ENCODE measurements at places on chromosomes 5 and 9.

DNA sequence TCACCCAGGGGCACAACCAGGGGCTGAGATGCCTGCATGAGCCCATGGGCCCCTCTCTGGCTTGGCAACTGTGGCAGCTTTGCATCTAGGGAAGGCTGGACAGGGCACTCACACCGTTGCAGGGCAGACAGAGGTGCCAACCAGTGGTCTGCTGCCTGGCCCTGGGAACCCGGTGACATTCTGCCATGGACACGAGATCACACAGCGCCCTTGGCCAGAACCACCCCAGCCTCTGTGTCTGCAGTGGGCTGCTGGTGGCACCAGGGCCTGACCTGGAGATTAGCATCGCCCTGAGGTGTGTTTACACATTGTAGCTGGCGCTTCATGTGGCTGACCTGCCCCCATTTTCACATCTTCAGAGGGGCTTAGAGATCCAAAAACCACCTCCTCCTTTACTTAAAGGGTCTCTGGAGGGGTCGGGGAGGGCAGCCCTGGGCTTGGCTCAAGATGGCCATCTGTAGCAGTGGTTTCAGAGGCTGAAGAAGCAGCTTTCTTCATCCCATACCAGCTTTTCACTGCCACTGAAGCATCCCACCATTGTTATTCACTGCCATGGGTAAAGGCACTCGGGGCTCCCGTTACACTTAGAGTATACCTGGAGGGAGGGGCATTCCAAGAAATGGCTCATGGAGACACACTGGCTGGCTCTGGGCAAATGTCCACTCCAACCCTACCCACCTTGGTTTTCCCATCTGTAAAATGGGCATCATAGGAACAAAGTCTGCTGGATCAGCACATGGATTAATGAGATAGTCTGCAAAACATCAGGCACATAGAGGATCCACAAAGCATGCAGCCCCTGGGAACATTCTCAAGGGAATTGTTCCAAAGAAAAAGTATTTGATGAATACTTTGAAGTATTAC is 11.4 kb downstream of the DCANP1 start:
- no peak for DNase-seq

- peak; percentile 60 for DNase-seq
Observed at GRCh38 chr9:136784249-136784996, 6.7 kb upstream of the TMEM141 start.

DNA sequence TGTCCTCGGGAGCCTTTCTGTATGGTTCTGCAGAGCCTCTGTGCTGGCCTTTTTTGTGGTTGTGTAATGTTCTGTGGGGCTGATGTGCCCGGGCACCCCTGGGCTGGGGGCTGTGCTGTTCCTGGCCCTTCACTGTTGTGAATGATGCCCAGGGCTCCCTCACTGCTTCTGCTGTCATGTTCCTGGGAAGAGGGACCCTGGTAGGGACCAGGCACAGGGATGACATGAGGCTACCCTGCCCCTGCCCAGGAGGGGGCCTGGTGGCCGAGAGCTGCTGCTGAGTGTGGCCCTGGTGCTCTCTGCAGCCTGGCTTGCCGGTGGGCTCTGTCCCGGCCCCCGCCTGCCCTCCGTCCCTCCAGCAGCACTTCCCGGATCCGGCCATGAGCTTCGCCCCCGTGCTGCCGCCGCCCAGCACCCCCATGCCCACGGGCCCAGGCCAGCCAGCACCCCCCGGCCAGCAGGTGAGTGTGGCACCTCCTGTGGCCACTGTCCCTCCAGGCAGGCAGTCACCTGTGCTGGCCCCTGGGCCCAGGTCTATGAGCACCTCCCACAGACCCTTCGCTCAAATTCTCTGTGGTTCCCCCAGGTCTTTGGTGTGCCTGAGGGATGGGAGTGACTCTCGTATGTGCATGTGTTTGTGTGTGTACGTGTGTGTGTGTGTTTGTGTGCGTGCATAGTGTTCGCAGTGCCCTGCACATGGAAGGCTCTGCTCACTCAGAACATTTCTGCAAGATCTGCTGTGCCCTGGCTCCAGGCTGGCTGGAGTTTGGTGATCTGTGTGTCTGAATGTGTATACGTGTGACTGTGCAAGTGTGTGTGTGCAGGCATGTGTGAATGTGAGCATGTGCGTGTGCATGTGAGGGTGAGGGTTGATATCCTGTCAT is 72.3 kb downstream of the WNK2 start:
- no peak for DNase-seq

DNA sequence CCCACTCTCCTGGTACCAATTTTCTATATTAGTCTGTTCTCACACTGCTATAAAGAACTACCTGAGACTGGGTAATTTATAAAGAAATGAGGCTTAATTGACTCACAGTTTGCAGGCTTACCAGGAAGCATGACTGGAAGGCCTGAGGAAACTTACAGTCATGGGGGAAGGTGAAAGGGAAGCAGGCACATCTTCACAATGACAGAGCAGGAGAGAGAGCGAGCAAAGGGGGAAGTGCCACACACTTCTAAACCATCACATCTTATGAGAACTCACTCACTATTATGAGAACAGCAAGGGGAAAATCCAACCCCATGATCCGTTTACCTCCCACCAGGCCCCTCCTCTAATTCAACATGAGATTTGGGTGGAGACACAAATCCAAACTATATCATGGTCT is 72.2 kb downstream of the ATG10 start:
- no peak for DNase-seq

GRCh38 chr5:7207979-7208378 is 188.0 kb upstream of the ADCY2 start:
- no peak for DNase-seq

DNA sequence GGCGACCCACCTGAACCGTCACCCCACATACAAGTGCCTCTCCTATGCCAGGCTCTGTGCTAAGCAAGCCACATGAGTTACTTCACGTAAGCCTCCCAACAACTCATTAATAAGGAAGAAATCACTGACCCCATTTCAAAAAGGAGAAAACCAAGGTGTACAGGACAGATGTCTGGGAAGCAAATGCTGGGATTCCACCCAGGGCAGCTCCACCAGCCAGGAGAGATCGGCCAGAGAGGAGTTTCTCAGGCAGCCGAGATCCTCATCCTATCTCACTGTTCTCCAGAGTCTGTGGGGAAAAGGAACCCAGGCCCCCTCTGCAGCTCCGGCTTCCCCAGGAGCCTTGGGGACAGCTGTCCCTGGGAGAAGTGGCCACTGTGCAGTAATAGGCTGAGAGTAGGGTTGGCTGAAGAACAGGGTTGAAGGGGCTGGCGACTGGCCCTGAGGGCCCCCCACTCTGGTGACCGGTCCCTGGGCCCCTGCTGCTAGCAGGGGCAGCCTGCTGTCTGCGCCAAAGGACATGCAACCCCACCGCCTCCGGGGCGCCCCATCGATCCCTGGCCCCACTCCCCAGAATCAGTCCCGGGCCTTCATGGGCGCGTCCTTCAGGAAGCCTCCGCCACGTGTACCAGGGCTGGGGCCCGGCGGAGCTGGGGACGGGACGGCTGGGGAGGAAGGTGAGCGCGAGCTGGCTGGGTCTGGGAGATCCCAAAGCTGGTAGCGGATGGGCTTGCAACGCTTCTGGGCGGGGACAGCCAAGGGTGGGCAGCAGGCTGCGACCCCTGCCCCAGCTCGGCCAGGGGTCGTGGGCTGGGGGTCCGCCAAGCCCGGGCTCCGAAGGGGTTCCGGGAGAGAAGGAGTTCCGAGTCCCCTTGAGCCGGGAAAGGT is 44.1 kb upstream of the STXBP1 start:
- no peak for DNase-seq

GRCh38 chr9:27382975-27383374 is 86.0 kb upstream of the EQTN start:
- no peak for DNase-seq

- DNase-seq = no peak
Observed at GRCh38 chr9:126336736-126337325, 10.2 kb downstream of the MVB12B start.

DNA sequence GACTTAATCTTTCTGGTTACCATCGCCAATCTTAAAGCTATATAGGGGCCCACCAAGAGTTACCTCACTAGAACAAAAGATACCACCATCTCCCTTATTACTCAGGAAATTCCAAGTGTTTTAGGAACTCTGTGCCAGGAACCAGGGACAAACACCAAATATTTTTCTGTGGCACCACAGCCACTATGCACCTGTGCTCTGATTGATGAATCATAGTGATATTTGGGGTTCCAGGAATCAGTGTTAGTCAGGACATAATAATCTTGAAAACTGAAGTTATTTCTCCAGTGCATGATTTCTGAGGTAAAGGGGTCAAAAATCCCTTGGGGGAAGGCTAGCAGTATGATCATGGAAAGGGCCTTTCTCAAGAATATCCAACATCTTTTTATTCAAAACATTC is 10.2 kb upstream of the TMED7 start:
- no peak for DNase-seq

- no peak for DNase-seq
Observed at GRCh38 chr9:124477648-124478285, 27.5 kb downstream of the ADGRD2 start.

DNA sequence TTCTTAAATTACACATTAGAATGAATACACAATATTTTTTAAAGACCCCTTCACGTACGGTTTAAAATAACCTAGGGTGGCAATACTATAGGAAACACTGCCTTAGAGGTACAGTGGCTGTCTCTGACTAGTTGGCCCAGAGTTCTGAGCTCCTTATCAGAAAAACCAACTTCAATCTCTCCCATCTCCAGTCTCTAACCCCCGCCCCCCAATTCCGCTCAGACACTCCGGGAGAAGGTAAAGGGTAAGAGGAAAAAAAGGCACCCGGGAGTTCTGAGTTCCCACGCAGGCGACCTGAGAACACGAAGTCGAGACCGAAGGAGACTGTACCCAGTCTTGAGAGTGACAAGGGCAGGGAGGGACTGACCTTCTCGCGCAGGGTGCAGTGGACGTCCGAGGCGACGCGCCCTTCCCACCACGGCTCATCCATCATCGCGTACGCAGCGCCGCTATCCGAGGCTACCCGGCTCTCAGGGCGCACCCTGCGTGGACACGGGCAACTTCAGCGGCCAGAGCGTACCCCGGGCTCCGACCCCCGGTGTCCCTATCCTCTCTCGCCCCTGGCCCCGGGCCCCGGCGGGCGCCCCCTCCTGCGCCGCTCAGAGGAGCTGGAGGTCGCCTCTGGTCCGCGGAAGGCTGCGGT is 752 bp downstream of the CCNJL start:
- no peak for DNase-seq

- peak; percentile 93 for DNase-seq
Observed at GRCh38 chr5:108747774-108748400, at the start of gene FER. Gene FER (plus strand): TSS chr5:108747897. CDS start chr5:108798183, 50,286 bp downstream.

DNA sequence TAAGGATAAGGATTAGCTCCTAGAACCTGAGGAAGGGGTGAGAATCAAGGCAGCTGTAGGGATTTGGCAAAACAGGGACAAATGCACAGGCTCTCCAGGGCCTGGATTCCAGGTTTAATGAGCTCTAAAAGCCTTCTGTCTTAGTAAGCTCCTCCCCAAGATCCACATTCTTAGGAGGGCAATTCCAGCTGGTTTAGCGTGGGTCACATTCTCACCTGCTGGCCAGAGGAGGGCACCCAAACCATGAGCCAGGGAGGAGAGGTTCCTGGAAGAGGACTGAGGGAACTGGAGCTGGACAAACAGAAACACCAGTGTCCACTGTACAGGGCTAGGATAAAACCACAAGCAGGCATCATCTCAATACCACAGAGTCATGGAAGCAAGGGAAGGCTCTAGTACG is 480.0 kb downstream of the CCDC171 start:
- DNase-seq = no peak

DNA sequence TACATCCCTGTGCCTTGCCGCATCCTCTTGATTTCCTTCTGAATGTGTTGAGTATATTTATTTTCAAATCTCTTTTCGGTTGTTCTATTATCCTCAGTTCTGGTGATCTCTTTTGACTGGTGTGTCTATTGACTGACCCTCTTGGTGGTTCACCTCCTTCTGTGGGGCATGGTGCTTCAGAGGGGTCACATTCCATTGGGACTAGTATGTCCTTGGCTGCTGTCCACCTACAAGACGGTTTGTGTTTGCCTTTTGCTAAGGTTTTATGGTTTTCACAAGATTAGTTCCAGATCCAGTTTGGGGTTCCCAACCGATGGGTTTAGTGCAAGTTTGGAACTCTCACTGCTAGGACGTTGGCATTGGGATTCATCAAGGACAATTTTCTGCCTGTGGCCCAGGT is 66.6 kb downstream of the PHF2 start:
- DNase-seq = peak; percentile 19

- no peak for DNase-seq
Observed at GRCh38 chr5:124134941-124135340, 611.5 kb downstream of the ZNF608 start.

DNA sequence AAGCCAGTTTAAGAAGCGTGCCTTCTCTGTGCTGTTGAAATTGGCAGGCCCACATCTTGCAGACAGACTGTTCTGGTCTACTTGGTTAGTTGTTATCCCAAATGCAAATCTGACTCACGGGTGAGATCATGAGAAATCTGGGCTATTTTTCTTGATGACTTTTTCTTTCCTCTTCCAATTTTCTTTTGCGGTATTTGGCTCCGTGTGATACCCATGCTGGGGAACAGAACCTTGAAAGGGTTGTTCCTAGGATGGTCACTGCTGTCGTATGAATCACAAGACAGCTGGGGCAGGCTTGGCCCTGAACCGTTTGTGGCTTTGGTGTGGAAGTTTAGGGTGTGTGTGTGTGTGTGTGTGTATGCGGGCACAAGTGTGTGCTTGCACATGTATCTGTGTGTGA is 24.6 kb downstream of the PDZD2 start:
- DNase-seq = no peak

GRCh38 chr5:172403189-172403796 is 51.0 kb downstream of the SH3PXD2B start:
- no peak for DNase-seq

DNA sequence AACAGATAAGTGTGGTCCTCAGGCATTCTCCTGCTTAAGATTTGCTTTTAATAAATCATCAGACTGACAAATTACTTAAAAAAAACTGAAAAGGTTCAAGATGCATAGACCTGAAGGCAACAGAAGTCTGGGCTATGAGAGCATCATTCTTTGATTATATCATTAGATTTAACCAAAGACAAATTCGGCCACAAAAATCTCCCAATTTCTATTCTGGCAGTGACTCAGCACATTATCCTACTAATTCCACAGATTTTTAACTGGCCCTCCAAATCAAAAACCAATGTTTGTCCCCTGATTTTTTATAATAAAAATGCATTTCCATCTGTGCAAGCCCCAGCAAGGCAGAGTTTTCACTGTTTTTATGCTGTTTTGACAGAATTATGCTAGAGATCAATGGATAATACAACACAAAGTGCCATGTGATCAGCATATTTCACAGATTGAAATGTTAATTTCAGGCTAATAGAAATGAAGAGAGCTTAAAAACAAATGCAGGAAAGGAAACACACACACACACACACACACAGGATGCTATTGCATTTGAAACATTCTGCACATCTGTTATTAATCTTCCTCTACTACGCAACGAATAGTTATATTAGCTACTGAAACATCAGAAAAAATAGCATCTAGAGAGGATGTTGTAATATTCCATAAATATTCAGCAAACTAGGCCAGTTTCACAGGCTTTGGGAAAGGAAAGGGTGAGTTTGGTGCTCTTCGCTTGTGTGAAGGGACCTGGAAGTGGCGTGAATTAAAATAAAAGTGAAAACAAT is 177.6 kb upstream of the ST8SIA4 start:
- DNase-seq = no peak

- DNase-seq = no peak
Observed at GRCh38 chr9:2634818-2635217, 13.2 kb downstream of the VLDLR start.

All from RWPE1 (cell line).